ENCODE measurements at places on chromosomes 5 and 9.

DNA sequence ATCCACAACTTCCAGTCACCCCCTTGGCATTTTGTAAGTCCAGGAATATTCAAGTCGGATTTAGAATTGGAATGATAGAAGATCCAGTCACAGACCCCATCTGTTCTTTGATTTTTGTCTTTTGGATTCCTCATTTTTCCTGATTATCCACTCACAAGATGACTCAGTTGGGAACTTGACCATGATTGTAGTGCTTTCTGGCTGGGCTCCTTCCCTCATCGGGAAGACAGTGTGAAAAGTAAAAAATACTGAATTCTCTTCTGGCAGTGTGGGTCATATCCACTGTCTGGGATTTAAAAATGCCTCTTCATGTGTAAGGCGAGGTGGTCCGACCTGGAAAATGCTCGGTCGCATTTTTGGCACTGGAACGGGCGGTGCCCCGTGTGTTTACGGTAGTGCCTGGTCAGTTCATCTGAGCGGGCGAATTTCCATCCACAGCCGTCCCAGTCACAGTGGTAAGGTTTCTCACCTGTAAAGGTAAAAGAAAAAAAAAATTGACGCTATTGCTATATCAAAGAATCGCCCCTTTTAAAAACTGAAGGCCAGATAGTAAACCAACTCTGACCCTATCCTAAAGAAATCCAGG is 4.0 kb downstream of the KLF4 start:
- no peak for DNase-seq

DNA sequence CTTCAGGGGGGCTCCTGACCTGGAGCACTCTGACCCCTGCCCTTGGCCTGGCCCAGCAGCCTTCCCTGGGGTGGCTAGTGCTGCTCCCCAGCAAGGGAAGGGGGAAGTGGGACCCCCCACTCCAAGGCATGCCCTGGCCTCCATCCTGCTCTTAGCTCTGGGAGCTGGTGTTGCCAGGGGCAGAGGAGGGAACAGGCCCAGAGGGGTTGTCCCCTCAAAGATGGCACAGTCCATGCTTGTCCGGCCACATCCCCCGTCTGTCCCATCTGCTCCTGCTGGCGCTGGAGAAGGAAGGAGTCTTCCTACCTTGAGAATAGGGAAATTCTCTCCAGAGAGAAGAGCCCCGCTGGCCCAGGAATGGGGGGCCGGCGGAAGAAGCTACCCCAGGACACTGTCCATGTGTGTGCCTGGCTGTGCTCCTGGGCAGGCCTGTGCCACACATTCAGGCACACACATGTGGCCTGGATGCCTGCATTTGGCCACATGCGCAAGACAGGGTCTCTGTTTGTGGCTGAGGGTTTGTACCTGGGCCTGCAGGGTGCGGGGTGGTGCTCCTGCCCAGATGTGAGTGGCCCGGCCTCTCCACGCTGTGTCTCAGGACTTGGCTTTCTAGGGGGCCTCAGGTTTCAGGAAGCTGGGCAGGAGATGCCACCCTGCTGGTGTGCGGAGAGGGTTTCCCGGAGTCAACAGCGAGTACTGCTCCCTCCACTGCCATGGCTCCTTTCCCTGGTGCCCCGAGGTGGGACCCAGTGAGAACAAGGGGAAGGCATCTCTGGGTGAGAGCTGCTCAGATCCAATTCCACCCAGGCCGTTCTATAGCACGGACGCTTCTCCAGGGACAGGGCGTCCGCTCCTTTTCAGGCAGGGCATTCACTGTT is 247.1 kb downstream of the PBX3 start:
- DNase-seq: no peak

- no peak for DNase-seq
Measured at GRCh38 chr9:99572567-99572966, 249.1 kb upstream of the NR4A3 start.

GRCh38 chr9:87504938-87505337 is 7.3 kb downstream of the DAPK1 start:
- no peak for DNase-seq

- DNase-seq: no peak
Measured at GRCh38 chr5:180209137-180209581, at the start of gene RASGEF1C. Gene RASGEF1C, minus strand, starts transcription at chr5:180209211. Its CDS starts 71,159 bp downstream, at chr5:180138052.

- no peak for DNase-seq
Measured at GRCh38 chr5:33968211-33969005, 16.1 kb downstream of the SLC45A2 start.

DNA sequence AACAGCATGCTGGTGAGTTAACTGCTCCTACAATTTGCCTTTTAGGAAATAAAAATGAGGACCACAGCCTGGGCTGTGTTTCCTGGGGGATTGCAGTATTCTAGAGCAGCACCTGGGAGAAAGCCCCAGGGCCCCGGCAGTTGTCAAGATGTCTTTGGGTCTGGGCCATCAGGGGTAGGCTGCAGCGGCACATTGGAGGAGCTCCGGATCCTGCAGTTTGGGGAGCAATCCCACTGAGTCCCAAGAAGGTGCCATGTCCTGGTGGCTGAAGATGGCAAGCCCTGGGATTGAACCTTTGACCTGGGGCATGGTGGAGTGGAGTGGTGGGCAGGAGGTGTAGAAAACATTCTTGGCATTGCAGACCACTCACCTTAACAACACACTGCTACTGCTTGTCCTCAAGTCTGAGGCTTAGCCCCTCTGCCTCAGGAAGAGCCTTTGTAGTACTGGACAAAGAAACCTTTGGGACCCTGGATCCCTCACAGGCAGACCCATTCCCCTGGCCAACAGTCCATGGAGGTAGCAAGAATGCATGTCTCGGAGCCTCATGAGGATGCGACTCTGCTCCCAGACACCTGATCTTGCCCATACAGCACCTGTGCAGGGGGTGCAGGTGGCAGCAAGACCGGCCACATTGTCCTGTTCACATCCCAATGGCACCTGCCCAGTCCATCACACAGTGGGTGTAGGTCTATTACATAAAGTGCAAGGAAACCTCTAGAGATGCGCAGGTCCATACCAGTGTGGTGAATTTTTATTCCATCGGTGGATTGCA is 159.1 kb upstream of the IRX2 start:
- DNase-seq: no peak

GRCh38 chr5:77204967-77205366 is 5.5 kb upstream of the PDE8B start:
- no peak for DNase-seq

- DNase-seq: no peak
Measured at GRCh38 chr5:178861627-178862026, 1.9 kb downstream of the ZNF354B start.

DNA sequence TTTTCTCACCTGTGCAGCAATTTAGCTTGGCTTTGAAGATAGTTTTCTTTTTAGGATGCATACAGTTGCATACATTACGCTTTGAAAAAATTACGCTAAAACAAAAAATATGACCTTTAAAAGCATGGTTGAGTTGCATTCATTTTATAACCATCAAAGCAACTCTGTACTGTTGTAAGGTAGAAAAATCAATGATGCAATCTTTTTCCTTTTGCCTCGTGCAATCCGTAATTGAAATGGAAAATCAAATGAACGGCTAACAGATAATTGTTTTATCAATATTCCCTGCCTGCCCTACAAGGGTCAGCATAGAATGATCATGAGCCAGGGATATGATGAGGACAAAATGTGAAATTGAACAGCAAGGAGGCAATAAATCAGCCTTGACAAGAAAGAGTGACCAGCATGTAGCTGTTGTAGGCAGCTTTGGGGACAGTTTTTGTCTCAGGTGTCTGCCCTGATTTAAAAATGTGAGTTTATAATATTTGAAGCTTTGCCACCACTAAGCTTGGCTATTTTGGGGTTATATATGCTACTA is 98.2 kb downstream of the PBX3 start:
- no peak for DNase-seq

DNA sequence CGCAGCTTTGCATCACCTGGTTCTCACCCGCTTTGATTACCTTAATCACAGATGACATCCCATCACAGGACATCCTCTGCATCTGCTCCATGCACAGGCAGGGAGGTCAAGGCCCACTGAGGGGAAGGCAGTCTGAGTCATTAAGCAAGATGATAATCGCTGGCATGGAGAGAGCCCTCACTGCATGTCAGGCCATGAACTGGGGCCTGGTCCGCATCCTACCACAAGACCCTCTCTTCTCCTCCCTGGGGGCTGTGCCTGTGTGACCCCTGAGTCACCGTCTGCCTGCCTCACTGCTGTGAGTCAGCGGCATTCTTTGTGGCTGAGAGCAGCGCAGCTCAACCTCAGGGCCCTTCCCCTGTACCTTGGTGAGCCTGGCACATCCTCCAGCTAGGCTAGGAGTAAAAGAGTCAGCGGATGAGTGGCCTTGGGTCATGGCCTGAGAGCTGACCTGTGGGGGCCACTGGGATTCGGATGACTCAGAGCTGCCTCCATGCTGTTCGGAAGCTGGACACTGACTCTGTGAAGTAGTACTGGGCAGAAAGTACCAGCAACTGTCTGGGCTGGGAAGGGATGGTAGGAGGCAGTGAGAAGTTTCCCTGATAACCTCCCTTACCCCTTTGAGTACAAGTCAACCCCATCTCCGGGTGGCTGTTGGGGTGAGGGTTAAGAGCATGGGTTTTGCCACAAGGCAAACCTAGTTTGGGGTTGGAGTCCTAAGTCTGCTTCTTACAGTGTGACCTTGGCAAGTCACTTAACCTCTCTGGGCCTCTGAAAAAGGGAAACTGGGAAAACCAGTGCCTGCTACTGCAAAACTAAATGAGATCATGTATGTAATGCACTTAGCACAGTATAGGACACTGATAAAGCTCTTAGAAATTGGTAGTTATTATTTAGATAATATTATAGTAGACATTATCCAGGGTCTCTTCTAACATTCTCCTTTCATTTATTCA is 14.6 kb upstream of the ARSI start:
- no peak for DNase-seq

DNA sequence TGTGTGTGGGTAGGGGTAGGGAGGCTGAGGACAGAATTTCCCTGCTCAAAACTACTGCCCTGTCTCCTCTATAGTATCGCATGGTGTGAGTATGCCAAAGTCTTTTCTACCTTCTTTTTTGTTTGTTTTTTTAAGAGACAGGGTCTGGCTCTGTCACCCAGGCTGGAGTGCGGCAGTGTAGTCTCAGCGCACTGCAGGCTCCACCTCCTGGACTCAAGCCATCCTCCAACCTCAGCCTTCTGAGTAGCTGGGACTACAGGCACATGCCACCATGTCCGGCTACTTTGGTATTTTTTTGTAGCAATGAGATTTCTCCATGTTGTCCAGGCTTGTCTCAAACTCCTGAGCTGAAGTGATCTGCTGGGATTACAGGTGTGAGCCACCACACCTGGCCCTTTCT is 2.5 kb downstream of the SRP19 start:
- DNase-seq: no peak

GRCh38 chr9:32117291-32117690 is 267.2 kb upstream of the ACO1 start:
- DNase-seq: no peak

- DNase-seq: no peak
Measured at GRCh38 chr9:127642082-127642740, 30.1 kb downstream of the STXBP1 start.

GRCh38 chr9:124532897-124533296 is 25.7 kb upstream of the NR5A1 start:
- no peak for DNase-seq

GRCh38 chr9:136059851-136060670 is 35.0 kb downstream of the NACC2 start:
- DNase-seq: no peak

- no peak for DNase-seq
Measured at GRCh38 chr9:136786451-136786850, 4.7 kb upstream of the TMEM141 start.

GRCh38 chr9:129328355-129329042 is 150.4 kb upstream of the IER5L start:
- DNase-seq: no peak

Data from caudate nucleus (tissue), 63 donors.